Glutamatergic neuron (in vitro differentiated cells): ENCODE measurements at places on chromosomes 3 and 15.

DNA sequence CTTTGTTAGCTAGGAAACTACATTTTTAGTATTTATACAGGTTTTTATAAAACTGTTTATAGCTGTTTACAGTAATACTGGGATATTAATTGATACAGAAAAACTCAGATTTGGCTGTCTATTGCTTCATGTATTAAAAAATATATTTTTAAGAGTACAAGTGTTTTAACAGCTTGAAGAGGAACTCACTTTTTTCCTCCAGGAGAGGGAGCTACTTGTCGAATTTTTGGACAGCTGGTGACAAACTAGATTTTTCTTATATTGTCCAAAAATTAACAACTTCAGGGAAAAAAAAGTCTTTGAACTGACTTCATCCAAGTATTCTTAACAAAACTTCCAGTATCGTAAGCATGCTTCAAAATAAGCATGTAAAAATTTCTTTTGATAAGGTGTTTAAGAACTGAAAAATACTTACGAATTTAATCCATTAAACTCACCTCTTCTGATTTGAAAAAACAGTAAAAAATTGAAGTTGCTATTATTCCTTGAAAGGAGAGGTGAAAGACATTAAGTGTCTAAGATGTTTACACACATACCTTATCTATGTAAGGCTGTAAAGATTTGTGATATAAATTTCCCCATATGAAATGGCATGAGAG lies 4.0 kb downstream of the DIPK2A start:
- no peak for DNase-seq

DNA sequence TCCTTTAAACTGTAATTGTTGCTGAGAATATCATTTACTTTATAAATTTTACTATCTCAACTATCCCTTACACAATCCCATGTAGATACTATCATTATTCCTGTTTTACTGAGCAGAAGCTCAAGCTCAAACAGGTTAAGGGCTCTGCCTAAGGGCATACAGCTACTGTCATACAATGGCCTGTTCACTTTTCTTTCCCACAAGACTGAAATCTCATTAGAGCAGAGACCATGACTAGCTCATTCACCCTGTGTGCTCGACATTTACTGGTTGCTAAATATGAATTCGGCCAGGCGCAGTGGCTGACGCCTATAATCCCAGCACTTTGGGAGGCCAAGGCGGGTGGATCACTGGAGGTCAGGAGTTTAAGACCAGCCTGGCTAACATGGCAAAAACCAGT lies 1.6 kb upstream of the MESP2 start:
- no peak for DNase-seq

- no peak for DNase-seq
Observed at GRCh38 chr3:72334681-72335457, 513.4 kb downstream of the SHQ1 start.

- no peak for DNase-seq
Observed at GRCh38 chr3:51668756-51669155, 2.3 kb upstream of the TEX264 start.

DNA sequence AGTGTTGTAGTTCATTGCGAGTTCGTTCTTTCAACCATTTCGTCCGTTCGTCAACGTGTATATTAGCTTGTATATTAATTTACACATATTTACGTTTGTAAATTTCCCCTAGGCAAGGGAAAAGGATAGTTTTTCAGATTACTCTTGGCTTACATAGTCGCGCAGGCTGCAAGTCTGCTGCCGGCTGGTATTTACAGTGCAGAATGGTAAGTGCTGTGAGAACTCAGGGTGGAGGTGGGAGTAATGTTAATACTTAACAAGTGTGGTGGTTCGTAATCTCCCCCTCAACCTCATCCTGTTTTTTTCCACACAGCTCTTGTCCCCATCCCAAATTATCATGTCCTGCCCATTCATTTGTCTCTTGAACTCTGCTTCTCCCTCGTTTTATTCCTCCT lies 766 bp downstream of the FAM98B start:
- DNase-seq: no peak

DNA sequence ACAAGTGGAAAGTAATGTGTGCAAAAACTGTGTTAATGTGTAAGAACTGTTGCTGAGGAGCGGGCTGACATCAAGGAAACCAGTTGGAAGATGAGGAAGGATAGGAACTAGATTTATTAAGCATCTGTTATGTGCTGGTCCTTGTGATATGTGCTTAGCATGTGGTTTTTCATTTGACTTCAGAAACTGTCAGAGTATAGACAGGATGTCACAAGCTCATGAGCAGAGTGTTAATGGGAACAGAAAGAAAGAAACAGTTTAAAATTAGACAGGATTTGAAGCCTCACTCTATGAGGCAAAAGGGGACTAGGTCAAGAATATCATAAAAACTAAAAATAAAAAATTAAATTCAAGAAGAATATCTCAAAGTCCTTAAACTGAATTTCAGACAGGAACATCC lies 270.6 kb upstream of the DPPA4 start:
- no peak for DNase-seq

DNA sequence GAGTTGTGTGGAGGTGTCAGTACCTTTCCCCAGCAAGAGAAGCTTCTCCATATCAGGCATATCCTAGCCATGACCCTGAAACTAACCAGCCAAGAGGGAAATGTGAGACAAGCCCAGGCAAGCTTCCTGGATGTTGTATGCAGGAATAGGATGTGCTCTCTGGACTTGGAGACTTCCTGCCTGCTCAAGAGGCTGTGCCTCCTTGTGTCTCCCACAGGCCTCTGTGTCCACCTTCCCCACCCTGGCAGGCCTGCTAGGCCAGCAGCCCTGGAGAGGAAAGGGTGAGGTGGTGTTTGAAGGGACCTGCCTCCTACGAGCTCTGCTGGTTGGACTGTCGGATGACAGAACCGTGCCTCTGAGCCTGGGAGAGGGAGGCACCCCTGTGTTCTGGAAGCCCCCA lies 2.1 kb upstream of the DYNLT2B start:
- DNase-seq: no peak

- DNase-seq: no peak
Observed at GRCh38 chr3:141279077-141279967, 47.7 kb downstream of the PXYLP1 start.

- DNase-seq: no peak
Observed at GRCh38 chr3:73073091-73073707, 11.7 kb downstream of the EBLN2 start.

DNA sequence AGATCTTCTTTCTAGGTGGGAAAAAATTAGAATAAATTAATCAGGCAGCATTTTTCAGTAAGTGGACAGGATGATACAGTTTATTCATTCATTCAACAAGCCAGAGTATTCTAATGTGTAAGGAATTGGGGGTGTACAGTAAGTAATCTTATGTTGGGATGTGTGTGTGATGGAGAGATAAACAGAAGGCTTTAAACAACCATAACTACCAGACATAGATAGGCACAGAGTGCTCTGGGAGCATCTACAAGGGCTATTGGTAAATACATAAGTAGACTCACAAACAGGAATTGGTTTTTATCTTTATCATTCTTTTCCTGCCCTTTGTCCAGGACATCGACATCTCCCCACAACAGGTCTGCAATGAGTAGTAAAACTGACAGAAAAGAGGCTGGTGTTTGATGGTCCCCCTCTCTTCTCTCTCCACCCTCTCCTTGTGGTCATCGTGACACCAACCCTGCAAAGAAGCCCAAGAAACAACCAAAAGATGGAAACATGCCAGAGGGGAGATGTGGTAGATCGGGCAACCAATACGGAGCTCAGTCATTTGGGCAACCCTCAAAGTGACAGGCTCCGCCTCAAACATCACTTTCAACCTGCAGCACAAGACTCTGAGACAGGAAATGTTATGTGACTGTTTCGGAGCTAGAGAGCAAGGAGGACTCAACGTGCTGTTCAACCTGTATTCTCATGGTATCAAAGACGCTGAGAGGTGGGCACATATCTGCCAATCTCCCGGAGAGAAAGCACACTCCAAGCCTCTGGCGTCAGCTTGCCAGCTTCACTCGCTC lies 28.7 kb upstream of the B3GNT5 start:
- no peak for DNase-seq

- DNase-seq: no peak
Observed at GRCh38 chr15:84611631-84612030, 10.8 kb downstream of the ZSCAN2 start.

DNA sequence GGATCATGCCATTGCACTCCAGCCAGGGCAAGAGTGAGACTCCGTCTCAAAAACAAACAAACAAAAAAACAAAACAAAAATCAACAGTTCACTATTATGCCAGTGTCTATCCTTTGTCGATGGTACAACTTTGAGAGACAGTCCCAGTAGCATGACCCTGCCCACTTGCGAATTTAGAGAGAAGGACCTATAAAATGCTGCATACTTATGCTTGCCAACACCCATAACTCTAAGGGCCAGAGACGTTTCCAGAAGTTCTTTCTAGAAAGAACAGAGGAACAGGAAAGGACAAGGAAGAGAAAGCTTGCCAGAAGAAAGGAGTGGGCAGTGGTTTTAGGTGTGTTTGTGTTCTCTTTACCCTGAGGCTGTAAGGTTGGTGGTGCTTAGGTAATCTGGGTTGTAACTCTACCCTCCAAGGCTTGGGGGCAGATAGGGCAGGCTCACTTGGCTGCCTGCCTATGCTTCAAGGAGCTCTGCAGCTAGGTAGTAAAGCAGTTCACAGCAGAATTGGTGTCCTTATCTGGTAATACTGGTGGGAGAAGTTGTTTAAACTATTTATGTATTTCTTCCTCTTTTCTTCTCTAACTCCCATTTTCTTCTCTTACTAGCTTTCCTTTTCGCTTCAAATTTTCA lies 50.6 kb upstream of the SPPL2A start:
- no peak for DNase-seq
